ENCODE measurements at places on chromosomes 5 and 9.

DNA sequence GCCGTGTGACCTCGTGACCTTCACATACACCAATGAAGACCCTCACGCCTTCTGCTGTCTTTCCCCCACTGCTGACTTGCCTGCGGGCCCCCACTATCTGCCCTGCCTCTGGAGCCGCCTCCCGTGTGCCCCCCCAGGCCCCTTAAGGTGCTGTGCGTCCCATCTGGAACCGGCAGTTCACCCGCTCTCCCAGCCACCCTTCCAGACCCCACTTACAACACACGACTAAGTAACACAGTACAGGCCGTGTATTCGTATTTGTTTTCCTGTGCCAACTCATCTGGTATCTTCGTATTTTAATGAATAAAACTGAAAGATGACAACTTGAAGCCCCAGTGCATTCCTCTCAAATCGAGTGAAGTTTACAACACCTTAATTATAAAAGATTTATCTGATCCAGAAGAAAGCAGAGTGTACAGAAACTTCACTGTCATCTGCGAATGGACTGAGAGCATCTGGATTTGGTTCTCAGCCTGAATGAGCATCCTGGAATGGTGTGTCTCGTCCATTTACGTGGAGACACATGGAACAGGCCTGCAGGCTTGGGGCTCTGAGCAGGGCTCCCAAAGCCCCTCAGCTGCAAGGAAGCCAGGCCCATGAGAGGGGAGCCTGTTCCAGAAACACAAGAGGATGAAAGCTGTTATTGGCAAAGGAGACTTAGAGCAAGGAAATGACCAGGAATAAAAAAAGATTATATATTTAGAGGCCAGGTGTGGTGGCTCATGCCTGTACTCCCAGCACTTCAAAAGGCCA lies 21.9 kb upstream of the TERT start:
- no peak for DNase-seq

DNA sequence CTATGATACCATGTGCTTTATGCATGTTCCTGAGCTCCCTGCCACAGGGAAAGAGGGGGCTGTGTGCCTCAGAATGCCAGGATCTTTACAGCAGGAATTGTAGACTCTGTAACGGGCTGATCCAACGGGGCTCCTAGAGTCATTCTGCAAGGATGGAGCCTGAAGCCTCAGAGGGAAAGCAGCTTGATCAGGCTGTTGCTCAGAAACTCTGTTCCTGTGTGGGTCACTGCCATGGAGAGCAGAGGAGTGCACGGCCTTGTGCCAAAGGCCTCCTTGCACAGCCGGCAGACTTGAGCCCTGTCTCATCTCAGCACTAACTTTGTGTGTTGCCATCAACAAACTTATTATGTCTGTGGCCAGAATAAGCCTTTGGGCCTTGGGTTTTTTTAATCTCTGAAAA lies 51.8 kb downstream of the AMBP start:
- DNase-seq: no peak

DNA sequence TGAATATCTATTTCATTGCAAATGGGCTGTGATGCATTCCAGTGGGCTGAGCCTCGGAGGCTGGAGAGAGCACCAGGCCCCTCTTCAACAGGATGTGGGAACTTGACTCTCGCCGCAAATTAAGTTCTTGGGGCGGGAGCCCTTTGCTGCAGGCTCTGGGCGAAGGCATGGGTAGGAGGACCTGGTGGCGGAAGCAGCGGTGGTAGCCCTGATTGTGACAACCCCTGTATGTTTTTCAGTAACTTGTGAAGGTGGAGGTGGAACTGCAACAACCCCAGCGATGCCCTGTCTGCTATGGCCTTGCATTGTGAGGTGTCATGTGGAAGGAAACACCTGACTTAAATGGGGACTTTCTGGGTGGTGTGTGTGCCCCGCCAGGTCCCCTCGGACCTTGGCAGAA lies 9.4 kb downstream of the FYB1 start:
- no peak for DNase-seq

- DNase-seq: no peak
Measured at GRCh38 chr5:160460377-160461049, 38.9 kb downstream of the PTTG1 start.

DNA sequence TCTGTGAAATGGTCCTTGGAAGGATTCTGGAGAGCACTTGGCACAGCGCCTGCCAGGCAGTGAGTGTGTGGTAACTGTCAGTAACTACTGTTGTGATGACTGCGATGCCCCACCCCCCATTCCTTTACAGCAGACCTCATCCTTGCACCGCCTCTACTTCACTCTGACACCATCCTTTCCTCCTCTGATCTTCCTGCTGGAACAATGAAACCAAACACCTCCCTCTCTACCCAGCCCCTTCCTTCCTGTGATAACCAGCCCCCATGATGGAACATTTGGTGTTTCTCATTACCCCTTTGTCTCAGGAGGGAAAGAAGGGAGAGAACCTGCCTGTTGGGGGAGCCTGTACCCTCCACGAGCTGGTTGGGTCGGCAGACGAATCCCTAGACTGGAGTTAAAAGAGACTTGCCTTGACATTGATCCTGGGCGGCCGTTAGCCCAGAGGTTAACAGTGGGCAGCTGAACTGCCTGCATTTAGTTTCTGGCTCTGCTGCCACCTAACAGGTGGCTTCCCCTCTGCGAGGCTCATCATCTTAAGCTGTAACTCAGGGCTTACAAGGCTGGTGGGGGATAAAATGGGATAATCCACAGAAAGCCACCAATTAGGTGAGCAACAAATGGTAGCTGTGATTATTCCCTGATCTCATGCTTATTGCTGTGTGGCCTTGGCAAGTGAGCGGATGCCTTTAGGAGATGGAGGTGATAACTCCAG lies 34.2 kb upstream of the GRPEL2 start:
- DNase-seq: no peak

- no peak for DNase-seq
Measured at GRCh38 chr5:125595095-125595494, 828.1 kb upstream of the GRAMD2B start.

DNA sequence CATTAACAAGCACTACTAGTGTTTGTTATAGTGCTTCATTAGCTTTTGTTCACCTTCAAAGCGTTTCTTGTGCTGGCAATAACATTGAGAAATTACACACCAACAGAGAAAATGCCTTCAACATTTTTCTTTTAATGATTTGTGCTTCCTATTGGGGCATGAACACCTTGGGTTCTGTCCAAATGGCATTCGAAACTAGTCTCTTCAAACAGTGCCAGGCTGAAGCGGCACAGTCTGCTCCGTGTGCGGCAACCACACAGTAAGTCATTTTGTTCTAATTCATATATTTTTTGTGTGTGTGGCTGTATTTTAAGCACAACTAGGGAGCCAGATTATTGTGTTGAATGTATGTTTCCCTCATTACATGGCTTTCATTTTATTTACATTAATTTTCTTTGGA lies 414.7 kb upstream of the SGCD start:
- no peak for DNase-seq

GRCh38 chr5:111997711-111998110 lies 240.7 kb upstream of the NREP start:
- no peak for DNase-seq

DNA sequence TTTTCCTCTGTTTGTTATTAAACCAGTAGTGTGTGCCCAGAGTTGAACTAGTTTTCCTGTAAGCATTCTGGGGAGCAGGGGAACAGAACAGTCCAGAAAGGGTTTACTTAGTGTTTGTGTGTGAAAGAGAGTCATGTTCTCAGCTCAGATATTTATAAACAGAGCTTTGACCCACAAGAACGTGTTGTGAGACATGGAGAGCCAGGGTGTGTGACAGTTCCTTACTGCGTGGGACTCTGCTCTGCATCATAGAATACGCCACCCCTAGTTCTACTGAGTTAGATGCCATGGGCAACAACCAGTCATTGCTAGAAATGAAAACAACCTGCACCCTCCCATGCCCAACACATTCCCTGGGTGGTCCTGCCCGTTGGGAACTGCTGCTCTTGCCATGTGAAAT lies 330.7 kb downstream of the NDUFS4 start:
- DNase-seq: no peak

DNA sequence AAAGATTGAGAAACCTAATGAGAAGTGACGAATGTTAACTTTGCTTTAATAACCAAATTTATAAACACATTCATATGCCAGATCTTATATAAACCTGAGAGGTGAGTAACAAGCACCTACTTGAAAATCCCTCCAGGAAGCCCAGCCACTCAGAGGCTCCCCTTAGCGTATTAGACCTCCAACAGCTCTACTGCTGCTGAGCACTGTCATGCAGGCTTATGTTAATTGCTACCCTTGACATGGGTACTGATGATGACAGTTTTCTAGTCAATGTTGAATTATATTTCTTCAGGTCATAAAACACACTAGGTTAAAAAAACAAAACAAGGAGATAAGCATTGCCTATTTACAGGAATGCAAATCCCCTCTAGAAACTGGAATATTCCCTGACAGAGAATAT lies 161.2 kb downstream of the MPDZ start:
- DNase-seq: no peak

DNA sequence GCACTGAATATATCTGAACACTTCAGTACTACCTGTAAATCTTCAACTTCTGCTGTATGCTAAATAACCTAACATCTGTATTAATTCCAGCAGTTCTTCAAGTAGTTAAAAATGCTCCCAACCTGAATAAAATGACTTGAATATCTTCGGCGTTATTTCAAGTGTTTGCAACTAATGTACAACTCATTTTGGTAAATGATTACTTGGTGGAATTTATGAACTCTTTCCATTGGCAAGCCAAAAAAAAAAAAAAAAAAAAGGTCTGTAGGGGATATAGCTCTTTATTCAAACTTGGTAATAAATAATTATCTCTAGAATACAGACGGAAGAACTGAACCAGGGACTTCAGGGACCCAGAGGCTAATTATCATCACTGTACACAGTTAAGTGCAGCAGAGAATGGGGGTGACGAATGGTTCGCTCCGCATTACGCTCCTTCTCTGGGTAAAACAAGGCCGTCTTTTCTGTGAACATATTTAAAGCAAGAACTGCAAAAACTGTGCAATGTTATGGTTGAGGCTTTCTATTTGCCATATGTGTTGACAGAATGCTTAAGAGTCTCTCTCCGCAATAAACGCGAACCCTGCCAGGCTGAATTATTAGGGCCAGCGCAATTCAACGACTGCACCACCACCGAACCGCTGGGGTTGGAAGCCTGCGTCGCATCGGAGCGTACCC lies 1.9 kb upstream of the ERBIN start:
- DNase-seq: no peak

- DNase-seq: no peak
Measured at GRCh38 chr9:137316012-137316981, 14.2 kb upstream of the NRARP start.

GRCh38 chr5:119009131-119009530 lies 20.8 kb upstream of the DTWD2 start:
- DNase-seq: no peak

DNA sequence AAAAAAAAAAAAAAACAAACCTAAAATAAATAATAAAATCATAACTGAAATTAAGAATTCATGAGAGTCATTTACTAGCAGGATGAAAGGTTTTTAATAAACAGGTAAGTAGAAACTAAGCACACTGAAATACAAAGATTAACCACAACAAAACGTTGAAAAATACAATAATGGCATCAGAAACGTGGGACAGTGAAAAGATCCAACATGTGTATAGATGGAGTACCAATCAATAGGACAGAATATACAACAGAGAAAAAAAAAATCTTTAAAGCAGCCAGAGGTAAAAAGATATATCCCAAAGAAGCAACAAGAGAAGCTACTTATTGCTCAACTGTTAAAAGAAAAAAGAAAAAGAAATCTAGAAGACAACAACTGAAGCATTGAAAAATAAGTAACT lies 75.2 kb downstream of the RICTOR start:
- DNase-seq: no peak

GRCh38 chr9:83642793-83643192 lies 19.9 kb downstream of the IDNK start:
- DNase-seq: no peak

DNA sequence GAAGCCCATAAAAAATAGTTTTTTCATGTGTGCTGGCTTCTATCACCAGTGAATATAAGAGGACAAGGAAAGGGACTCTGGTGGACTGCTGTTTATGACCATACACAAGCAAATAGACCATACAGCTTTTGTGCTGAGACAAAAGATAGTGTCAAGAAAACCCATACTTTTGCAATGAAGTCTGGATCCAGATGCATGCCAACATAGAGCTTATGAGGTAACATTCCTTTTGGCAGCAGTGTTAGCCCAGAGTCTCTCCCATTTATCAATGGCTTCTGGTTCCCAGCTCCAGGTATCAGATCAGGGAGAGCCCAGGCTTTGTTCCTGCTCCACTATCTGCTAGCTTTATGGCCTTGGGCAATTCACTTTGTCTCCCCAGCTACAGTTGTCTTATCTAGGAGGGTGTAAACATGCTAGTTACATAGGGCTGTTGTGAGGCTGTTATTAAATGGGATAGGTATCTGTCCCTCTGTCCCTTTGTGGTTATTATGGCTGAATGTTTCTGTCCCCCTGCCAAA lies 55.6 kb downstream of the CCDC192 start:
- DNase-seq: no peak
